HCEC 1CT (cell line): ENCODE measurements at places on chromosomes 11 and 22.

DNA sequence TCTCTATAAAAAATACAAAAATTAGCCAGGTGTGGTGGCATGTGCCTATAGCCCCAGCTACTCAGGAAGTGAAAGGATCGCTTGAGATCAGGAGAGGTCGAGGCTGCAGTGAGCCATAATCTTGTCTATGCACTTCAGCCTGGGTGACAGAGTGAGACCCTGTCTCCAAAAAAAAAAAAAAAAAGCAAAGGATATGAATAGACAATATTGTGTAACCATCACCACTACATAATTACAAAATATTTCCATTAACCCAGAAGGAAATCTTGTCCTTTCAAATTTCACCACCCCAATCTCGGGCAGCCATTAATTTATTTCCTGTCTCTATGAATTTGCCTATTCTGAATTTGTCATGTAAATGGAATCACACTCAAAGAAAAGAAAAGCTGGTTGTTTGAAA is 21.2 kb downstream of the RSF1 start:
- DNase-seq: no peak

- no peak for DNase-seq
Measured at GRCh38 chr11:118042796-118043195, 34.1 kb upstream of the TMPRSS4 start.

- DNase-seq: no peak
Measured at GRCh38 chr11:128576555-128576954, 10.8 kb downstream of the ETS1 start.

DNA sequence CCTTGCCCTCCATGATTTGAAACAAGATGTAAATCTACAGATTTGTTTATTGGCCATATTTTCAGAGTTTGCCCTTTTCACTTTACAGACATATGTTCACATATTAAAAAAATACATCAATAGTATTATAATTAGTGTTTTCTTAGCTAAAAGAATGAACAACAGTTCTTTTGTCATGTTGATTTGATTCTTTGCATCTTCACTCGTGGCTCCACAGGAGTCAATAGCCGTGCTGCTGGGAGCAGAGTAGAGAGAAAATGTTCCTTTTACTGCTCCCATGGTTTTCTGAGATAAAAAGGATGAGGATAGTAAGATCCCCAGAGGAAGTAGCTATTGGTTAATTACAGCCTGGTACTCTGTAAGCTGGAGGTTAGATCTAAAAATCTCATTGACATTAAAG is 151.2 kb downstream of the PGR start:
- no peak for DNase-seq

GRCh38 chr11:72766152-72766902 is 14.1 kb upstream of the ARAP1 start:
- no peak for DNase-seq

GRCh38 chr11:74011360-74012073 is 2.6 kb upstream of the UCP3 start:
- no peak for DNase-seq

- DNase-seq: no peak
Measured at GRCh38 chr22:39448205-39449054, 8.4 kb upstream of the MGAT3 start.

- DNase-seq: peak; percentile 83
Measured at GRCh38 chr22:37525073-37525745, 6.0 kb upstream of the CARD10 start.

GRCh38 chr11:66962247-66962646 is 4.1 kb upstream of the PC start:
- no peak for DNase-seq
